ENCODE measurements at places on chromosomes 2 and 18.

- no peak for DNase-seq
Measured at GRCh38 chr18:56307354-56308170, 330.8 kb downstream of the TXNL1 start.

GRCh38 chr2:200155652-200156051 is 150.8 kb upstream of the SPATS2L start:
- no peak for DNase-seq

- DNase-seq = no peak
Measured at GRCh38 chr2:134131681-134132489, 122.0 kb upstream of the MGAT5 start.

DNA sequence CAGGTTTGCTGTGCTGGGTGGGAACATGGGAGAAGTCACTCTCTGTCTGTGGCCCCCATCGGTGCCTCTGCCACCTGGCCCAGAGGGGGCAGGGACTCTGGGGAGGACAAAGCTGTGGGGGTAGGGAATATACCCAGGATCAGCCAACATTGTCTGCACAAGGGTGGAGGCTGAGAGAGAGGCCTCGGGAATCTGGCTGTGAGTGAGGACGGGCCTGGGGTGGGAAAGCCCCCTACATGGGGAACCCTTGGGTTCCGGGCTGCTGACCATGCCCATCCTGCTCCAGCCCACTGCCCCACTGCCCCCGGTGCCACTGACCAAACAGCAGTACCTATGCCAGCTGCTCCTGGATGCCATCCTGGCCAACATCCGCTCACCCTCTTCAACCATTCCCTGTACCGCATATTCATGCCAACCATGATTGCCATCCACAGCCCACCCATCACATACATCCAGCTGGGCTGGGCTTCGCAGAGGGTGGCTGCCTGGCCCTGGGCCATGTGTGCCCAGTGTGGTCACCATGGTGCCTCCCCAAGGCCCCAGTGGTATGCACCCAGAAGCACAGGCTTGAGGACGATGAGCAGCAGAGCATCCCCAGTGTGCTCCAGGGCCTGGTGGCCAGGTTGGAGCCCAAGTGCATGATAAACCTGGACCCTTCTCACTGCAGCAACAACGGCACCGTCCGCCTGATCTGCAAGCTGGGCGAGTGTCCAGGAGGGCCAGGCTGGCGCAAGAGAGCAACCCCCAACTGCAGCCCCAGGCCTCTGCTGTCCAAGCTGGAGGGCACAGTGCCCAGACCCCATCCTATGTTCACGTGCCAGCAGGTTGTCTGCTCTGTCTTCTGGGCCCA is 6.9 kb upstream of the POTEF start:
- DNase-seq = no peak

DNA sequence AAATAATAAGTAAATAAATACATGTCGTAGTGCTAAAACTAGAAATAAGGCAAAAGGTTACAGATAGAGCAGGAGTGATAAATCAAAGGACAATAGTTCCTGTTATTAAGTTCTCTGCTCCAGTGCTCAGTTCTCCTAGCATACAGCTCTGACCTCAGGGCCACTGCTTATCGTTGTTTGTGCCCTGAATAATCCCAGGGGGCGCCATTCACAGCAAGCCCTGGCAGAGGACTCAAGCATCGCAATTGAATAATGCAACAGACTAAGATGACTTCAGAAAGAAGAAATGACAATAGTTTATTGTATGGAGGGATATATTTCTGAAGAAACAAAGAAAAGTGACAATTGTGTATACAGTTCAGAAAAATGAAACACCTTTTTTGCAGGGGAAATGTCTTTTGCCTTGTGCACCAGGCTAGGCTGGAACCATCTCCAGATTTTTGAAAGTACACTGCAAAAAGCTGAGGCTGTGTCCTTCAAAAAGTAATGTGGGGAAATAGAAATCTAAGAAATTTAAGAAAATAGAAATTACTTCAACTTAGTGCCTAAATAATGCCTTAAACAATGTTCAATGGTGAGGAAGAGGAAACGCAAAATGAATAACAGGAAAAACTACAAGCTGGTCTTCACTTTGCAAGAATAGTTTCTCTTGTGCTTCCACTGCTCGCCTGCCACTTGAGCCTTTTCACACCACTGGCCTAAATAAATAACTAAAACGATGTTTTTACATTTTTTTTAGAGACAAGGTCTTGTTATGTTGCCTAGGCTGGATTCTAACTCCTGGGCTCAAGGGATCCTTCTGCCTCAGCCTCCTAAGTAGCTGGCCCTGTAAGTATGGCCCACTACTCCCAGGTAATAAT is 19.0 kb upstream of the CCNYL1 start:
- peak; percentile 82 for DNase-seq
